ENCODE measurements at places on chromosomes 6 and 20.

- DNase-seq: no peak
Observed at GRCh38 chr6:126433927-126434326, 94.0 kb downstream of the CENPW start.

- no peak for DNase-seq
Observed at GRCh38 chr6:127539272-127539671, 20.1 kb upstream of the MTCL3 start.

- DNase-seq: no peak
Observed at GRCh38 chr6:46329568-46329967, 158.8 kb upstream of the ENPP5 start.

GRCh38 chr6:44495036-44495901 lies 107.8 kb downstream of the CDC5L start:
- DNase-seq: no peak

- DNase-seq: no peak
Observed at GRCh38 chr6:77030929-77031674, 432.2 kb downstream of the HTR1B start.
